ENCODE measurements at places on chromosomes 12 and 14.
A peak's percentile ranks its signal among the peaks of the same experiment; 100 is the strongest.

DNA sequence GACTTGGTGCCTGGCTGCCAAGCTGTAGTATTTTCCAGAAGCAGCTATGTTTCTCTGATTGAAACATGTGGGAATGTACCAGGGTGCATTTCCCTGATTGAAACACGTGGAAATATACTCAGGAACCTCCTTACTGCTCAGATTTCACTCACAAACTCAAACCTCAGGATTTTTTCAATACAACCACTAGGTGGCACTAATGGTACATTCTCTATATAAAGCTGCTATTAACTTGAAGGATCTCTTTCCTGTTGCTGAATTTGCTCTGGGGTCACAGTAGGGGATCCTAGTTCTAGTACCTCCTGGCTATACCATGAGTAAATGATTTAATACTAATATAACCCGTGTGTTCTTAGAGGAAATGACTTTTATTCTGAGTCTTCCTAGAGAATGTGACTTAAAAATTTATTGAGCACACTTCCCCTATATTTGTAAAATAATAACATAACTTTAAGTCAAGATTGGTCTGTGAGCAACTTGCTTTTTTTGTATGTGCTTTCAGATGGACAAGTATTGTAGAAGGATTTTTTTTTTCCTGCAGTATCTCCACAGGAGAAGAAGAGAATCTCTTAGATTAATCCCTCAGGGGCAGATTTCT is 173.8 kb upstream of the MIS18BP1 start:
- peak; percentile 0 for DNase-seq

DNA sequence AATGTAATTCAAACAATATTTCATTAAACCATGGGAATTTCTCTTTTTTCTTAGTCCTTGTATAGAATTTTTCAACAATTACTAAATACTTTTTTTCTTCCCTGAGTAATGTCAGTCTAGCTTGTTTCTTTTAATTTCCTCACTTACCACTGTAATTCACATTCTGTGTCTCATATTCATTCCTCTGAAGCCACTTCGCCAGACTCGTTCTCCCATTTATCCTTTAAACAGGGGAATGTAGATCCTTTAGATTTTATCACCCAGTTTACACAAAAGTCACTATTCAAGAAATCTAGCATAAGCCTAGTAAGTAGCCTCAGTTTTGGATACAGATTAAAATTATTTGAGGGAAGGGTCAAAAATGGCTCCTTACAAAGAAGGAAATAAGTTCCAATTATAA is 6.8 kb downstream of the USP15 start:
- no peak for DNase-seq

GRCh38 chr12:125882141-125882540 is 816.9 kb downstream of the AACS start:
- DNase-seq: no peak

GRCh38 chr14:93240678-93241000 is 33.6 kb downstream of the UBR7 start:
- no peak for DNase-seq

DNA sequence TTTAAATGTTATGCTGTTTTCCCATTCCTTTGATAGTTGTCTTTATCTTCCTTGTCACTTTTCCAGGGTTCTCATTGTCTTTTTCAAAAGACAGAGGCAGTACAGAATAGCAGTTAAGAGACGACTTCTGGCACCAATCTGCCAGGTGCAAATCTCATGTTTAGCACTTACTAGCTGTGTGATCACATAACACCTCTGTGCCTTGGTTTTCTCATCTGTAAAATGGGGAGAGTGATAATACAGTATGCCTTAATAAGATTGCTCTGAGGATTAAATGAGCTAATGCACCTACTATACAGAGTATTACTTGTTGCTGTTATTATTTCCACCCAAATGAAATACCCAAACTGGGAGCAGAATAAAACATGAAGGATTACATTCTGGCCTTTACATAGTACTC is 4.8 kb downstream of the GPR135 start:
- DNase-seq: no peak

GRCh38 chr12:57996520-57996919 is 55.2 kb downstream of the ATP23 start:
- DNase-seq: no peak

DNA sequence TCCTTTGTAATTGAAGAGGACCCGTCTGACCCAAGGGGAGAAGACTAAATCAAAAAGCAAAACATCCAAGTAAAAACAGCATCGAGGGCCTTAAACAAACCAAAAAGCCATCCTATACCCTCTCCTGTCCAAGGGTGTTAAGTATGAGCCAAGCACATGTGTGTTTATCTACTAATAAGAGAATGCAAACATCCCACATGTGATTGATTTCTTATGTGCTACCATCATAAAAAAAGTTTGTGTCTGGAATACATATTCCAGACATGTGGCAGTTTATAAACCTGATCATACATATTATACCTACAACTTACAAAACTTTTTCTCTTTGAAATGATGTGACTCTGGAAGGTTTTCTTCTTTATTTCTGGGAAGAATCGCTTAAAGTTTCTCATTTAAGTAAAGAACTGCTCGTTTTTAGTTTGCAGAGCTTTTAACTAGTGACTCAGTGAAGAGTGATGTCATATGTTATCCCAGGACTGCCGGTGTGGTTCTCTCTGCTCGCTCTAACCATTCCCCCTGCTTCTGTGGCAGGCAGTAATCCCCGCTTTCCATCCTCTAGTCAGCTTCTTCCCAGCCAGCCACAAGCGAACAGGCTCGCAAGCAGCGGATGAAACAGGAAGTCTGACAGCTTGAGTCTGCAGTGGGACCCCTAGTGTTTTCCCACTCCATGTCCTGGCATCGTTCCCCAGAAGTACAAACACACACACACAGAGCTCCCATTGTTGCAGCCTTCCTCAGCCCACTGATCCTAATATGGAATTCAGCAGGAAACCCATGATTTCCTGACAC is 431 bp upstream of the RHOJ start:
- peak; percentile 44 for DNase-seq

- DNase-seq: no peak
Measured at GRCh38 chr14:83485591-83485990, 1951.9 kb upstream of the SEL1L start.

DNA sequence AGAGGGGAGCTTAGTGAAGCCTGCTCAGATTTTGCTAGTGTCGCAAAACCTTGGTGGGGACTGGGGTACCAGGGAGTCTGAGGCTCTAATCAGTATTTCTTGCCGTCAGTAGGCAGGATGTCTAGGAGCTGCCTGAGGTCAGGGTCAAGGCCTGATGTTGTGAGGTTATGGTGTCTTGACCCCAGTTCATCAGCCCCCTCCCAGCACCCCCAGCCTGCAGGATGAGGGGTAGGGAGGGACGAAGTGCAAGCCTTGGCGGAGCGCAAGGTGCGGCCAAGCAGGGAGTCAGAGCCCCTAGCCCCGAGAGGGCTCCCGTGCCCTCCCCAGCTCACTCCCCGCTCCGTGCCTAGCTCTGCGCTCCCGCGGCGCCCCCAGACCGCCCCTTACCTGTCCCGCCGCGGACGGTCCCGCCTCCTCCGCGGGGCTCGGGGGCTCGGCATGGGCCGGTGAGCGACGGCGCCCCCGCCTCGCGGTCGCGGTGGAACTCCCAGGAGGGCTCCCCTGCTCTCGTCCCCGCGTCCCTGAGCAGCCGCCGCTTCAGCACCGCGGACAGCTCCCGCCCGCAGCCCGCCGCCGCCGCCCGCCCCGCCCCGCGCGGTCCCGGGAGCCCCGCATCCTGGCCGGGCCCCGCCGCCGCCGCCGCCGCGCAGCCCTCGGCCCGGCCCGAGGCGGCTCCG is 347 bp downstream of the SYNDIG1L start:
- DNase-seq: no peak

- DNase-seq: no peak
Measured at GRCh38 chr12:114406316-114406983, 506 bp upstream of the TBX5 start.

DNA sequence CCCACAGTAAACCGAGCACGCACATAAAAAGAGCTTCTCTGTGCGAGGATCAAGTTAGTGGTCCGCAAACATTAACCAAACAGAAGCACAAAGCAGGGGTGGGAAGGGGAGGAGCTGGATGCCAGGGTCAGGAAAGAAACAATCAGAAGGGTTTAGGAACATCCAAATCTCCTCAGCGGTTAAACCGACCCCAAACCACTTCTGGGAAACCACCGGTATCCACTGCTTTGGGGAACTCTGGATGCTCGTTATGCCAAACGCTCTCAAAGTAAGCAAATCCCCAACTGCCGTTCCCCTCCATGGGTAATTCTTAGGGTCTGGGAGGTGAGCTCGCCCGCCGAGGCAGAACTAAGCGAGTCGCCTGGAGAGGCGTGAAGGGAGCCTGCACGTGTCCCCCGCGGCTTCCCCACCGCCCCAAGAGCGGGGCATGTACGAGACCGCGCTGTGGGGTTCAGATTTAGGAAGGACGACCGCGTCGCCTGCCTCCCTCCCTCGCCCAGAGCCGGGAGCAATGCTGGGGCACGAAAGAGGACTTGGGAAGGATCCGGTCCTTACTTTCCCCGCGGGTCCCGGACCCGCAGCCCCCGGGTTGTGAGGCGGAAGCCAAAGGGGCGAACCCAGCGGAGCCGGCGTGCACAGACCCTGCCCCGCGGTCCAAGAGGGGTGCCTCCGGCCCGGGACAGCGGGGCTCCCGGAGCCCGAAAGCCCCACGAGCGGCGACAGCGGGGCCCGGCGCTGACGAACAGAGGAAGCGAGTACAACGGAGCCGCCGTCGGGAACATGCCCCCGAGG is 711 bp downstream of the SBNO1 start:
- no peak for DNase-seq

- no peak for DNase-seq
Measured at GRCh38 chr12:27437839-27438238, 8.7 kb upstream of the SMCO2 start.

DNA sequence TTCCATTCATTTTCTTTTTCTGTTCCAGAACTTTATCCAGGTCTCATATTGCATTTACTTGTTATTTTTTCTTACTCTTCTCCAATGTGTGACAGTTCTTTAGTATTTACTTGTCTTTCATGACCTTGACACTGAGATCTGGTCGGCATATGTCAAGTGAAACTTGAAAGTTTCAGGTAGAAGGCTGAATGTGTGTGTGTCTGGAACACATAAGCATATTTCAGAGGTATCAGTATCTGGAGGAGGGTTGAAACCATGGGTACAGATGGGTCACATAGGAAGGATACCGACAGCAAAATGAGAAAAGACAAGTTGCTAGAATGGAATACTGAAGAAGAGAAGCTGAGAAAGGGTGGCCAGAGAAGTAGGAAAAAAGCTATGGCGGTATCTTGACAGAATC is 22.5 kb upstream of the PTGDR start:
- DNase-seq: no peak

GRCh38 chr14:55620277-55620676 is 40.3 kb downstream of the KTN1 start:
- DNase-seq: no peak

DNA sequence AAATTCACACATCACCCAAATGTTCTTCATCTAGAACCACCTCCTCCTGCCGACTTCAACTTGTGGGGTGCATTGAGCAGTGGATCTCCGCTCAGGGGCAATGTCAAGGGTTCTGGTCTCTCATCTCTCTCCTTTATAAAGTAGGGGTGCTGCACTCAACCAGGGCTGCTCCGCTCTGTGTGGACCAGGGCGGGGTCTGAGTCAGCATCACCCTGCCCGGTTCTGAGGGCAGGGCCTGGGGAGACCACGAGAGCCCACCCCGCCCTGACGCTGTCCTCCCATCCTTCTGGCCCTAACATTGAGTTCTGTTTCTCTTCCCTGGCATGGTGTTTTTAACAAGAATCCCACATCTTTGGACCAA is 311.6 kb upstream of the DIO3 start:
- DNase-seq: no peak

GRCh38 chr14:65026526-65026925 is 39.8 kb downstream of the FNTB start:
- no peak for DNase-seq

GRCh38 chr12:121611306-121611705 is 15.0 kb upstream of the ORAI1 start:
- DNase-seq: no peak

- DNase-seq: no peak
Measured at GRCh38 chr12:124790650-124791400, 72.8 kb downstream of the SCARB1 start.

DNA sequence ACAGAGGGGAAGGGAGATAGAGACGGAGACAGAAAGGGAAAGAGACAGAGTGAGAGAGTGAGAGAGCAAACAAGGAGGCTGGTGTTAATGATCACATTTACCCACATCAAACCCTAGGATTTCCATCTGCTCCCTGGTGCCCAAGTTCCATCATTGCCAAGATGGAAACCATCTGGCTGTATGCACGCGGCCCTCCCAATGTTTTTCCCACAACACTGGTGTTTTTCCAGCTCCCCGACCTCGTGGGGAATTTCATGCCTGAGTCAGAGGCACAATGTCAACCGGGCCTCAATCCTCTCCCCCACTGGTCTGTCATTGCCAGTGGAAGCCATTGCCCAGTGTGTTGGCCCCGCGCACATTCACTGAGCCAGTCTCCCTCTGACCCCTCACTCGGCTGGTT is 19.9 kb upstream of the BDKRB2 start:
- DNase-seq: no peak

- no peak for DNase-seq
Measured at GRCh38 chr12:52924764-52925716, 20.2 kb upstream of the KRT8 start.

DNA sequence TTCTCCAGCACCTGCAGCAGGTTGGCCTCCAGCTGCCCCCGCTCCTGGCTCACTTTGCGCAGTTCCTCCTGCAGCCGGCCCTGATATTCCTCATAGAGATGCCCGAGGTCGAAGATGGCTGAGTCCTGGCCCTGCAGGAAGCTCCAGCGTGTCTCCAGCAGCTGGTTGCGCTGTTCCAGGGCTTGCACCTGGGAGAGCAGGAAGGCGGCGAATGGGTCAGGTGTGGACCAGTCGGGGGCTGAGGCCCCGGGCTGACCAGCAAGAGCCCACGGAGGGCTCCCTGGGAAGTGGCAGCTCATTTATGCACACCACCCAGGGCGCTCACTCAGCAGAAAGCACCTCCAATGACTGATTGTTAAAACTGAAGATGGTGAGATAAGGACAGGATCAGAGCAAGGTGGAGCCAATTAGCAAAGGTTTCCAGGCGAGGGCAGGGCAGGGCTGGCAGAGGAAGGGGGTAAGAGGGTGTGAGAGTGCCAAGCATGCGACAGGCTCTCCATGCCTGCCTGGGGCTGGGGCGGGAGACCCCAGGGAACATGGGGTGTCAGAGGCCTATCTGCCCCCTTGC is 6.3 kb downstream of the KRT80 start:
- no peak for DNase-seq

DNA sequence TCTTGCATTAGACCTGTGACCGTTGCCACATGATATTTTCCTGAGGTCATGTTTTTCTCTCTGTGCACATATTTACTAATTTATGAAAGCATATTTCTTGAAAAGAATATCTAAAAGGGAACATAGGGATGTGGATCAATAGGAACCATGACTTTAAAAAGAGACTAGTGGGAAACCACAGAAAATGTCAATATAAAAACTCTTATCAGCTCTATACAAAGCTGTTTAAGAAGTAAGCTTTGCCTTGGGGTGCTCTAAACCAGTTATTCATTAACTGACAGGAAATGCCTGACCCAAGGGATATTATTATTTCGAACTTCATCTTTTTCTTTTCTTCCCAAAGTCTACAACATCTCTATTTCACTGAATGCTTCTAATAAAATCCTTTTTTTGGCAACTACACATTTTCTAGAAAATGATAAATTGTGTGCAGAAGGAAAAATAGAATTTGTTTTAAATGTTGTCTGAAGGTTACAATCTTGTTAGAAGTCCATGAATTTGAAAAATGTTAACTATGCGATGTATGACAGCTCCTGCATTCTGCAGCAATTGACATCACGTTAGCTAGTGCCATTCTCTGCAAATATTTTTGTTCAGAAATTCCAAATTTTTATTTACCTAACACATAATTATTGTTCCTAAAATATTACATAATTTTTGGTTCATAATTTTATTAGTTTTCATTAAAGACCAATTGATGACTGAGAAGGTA is 345.0 kb downstream of the SLC16A7 start:
- no peak for DNase-seq
